RKO (cell line): ENCODE measurements at places on chromosomes 3 and 15.
A peak's percentile ranks its signal among the peaks of the same experiment; 100 is the strongest.

GRCh38 chr3:56928379-56929068 is 126.8 kb upstream of the ARHGEF3 start:
- DNase-seq: no peak

DNA sequence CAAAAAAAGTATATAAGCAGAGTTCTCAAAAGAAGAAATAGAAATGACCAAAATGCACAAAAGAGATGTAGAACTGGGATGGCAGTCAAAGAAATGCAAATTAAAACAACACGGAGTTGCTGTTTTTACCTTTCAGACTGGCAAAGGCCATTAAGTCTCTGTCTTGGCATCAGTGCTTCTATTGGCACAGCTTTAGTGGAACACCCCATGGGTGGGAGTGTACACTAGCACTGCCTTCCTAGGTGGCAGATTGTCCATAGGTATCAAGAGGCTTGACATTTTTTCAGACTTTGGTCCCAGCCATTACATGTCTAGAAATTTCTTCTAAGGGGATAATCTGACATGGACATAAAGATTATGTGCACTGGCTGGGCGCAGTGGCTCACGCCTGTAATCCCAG is 58.1 kb upstream of the VILL start:
- no peak for DNase-seq

DNA sequence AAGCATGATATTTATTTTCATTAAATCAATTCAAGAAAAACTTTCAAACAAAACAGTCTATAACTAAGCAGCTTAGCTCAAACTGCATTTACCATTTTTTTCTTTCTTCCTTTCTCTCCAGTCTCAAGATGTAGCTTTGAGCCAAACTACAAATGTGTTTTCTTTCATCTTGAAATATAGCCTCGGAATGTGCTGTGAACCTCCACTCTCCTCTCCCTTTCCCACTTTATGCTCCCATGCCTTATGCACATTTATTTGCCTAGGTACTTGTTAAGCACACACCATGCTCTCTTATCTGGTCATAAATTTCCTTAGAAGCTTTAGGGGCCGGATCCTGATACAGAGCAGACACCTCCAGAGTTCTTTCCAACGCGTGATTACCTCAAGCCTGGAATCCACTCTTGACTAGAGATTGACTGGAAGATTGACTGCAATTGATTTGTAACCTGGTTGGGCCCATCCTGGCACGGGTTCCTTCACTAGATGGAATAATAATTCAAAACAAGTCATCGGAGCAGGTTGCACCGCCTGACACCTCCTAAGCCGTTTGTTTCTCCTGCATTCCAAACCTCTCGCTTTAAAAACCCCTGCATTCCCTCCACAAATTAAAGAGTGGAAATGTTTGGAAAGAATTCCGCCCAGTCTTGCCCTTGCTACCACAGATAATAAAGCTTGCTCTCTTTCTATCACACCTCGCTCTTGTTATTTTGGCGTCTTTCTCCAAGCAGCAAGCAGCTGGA is 344.7 kb downstream of the CHL1 start:
- no peak for DNase-seq

- no peak for DNase-seq
These were observed 18.7 kb downstream of the THRB start for GRCh38 chr3:24475925-24476324.

- DNase-seq: peak; percentile 66
These were observed 56.1 kb upstream of the PLXNA1 start for GRCh38 chr3:126926684-126927400.

GRCh38 chr15:97672586-97672985 is 287.9 kb upstream of the ARRDC4 start:
- no peak for DNase-seq

DNA sequence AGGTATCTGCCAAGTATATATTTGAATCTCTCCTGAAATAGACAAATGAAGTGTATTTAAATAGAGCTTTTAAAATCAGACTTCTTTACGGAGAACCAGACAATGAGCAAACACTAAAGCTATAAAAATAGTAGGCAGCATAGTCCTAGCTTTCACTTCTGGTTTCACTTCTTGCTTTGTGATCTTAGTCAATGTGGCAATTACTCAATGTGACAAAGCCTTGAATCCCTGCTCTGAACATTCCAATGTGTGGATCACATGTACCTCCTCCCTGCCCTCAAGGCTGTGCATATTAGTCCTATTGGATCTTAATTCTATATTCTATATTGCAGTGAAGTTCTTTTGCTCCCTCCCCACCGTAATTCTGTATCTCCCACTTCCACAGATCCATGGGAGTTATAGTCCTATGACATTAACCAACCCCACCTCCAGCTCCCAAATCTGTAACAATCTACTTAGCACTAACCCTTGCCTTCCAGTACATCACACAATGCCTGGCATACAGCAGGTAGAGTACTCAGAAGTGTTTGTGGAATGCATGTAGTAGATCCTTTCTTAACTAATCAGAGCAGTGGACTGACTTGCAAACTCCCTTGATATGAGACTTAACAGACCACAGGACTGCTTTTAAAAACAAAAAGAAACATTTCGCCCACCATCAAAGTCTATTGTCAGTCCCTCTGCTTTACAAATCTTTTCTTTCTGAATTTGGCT is 24.3 kb upstream of the CP start:
- no peak for DNase-seq

- DNase-seq: no peak
These were observed 14.0 kb downstream of the VPS13C start for GRCh38 chr15:62046078-62046743.

DNA sequence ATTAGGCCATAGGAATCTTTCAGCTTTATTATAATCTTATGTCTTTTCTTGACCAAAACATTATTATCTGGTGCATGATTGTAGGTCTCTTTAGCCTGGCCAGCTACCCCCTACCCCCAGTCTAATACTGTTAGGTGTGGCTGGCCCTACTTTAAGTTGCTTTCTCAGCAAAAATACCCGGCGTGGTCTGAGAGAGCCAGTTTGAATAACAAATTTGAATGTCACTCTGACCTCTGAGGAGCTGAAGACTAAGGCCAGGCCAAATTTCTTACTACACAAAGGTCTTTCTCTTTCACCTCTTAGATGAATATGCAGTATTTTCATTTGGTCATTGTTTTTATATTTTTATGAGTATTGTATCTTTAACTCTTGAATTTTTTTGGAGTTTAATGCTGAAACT is 188.5 kb upstream of the MLF1 start:
- DNase-seq: no peak

DNA sequence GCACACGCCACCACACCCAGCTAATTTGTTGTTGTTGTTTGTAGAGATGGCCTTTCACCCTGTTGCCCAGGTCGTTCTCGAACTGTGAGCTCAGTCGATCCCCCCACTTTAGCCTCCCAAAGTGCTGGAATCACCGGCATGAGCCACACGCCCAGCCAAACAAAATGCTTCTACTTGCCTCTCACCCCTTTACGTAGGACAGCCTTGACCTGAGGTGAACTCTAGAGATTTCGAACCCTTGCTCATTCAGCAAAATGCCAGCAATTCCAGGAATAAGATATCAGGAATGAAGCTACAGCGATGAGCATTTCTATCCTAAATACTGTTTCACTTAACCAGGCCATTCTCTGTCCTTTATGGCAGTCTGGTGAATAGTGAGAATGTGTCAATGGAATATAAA is 135.0 kb downstream of the LRRK1 start:
- no peak for DNase-seq

DNA sequence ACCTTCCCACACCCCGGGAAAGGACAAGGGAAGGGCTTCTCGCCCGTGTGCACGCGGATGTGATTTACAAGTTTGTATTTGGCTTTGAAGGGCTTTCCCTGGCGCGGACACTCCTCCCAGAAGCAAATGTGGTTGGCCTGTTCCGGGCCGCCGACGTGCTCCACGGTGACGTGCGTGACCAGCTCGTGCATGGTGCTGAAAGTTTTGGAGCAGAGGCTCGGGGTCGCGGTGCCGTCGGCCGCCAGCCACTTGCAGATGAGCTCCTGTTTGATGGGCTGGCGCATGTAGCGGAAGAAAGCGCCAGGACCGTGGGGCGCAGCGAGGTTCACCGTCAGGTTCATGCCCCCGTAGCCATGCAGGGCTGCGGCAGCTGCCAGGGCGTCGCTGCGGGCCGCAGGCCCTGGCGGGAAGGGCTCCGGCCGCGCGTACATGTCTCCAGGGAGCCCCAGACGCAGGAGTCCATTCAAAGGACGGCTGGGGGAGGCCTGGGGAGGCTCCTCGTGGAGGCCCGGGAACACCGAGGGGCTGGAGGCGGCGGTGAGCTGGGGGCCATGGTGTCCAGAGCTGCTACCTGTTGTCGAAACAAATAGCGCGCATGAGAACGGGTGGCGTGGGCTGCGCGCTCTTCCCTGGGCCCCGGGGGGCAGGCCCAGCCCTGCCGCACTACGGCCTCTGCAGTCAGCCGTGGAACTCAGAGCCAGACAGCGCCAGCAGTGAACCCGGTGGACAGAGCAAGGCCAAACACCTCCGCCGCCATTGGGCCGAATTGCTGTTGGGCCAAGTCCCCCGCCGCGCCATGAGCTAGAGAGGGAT is 10.2 kb downstream of the ZIC4 start:
- no peak for DNase-seq

GRCh38 chr15:75695220-75695619 is 17.4 kb downstream of the CSPG4 start:
- DNase-seq: no peak

DNA sequence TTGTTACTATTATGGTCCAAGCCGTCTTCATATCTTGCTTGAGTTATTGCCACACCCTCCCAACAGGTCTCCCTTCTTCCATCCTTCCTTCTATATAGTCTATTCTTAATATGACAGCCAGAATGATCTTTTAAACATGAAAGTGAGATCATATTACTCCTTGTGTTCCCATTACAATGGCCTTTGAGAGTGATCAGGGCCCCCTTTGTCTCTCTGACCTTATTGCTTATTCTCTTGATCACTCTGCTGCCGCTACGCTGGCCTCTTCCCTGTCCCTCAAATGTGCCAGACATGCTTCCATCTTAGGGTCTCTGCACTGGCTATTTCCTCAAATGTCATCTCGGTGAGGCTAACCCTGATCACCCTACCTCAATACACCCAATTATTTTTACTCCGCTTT is 38.1 kb downstream of the UBE2E2 start:
- no peak for DNase-seq
